NCI-H1417 (cell line): ENCODE measurements at places on chromosomes 12 and 14.

DNA sequence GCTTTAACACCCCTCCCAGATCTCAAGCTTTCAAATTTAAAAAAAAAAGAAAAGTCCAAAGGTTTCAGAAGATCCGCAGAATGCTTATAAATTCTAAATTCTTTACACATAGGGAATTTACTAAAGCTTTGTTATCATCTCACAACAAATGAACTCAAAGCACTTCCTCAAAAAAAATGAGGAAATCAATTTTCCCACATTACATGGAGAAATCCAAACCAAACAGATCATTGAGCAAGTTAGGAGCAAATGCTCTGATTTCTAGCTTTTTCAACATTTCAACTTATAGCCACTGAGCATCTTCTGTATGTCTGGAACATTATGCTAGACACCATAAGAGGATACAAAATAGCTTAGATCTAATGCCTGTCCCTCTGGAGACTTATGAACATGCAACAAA is 161.0 kb downstream of the CEP128 start:
- no peak for DNase-seq

GRCh38 chr12:71299541-71300376 is 139.8 kb upstream of the LGR5 start:
- no peak for DNase-seq

DNA sequence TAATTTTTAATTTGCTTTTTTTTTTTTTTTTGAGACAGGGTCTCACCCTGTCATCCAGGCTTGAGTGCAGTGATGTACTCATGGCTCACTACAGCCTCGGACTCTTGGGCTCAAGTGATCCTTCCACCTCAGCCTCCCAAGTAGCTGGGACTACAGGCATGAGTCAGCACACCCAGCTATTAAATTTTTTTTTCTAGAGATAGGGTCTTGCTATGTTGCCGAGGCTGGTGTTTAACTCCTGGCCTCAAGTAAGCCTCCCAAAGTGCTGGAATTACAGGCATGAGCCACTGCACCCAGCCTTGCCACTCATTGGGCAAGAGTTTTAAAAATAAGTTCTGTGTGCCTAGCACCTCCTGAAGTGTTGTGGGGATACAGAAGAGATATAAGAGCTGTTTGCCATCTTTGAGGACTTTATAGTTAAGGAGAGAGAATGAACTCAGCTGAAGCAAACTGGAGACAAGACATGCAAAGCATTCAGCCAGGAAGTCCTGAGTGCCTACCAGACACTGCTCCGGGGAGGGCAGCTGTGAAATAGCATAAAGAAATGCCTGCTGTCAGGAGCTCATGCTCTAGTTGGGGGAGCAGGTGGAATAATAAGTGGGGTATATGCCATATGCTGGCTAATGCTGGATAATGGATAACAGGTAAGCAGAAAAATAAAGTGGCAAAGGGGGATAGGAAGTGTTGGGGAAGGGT is 15.0 kb upstream of the EMP1 start:
- no peak for DNase-seq

DNA sequence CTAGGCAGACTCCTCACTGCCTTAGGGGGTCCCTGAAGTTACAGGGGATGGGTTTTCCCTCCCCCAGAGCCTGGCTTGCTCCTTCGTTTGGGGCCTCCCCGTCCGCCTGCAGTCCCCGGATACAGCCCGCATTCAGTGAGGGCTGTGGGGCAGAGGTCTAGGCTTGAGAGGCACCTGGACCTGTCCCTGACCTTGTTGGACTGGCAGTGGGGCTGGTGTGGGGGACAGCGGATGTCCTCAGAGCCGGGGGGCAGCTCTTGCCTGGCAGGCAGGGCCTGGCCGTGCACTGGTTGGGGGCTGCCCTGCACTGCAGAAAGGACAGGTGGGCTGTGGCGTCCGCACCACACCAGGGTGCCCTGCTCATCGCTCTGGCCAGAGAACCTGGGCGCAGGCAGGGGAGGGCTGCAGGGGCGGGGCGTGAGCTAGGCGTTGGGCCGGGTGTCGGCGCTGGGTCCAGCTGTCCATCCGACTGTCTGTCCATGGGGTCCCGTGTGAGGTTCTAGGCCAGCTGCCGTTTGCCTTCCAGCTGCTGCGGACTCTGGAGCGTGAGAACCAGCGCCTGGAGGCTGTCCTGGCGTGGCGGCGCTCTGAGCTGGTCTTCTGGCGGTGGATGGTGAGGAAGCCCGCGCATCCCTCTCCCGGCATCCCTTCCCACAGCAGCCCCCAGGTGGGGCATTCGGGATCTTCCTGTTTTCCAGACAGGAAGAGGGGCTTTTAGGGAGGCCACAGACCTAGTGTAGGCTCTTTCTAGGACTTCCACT is 6.0 kb downstream of the TEDC1 start:
- DNase-seq = no peak

GRCh38 chr12:102912258-102912657 is 4.8 kb downstream of the PAH start:
- no peak for DNase-seq

GRCh38 chr14:65033181-65033580 is 46.5 kb downstream of the FNTB start:
- no peak for DNase-seq

- no peak for DNase-seq
Observed at GRCh38 chr14:85958069-85958468, 428.1 kb downstream of the FLRT2 start.

- no peak for DNase-seq
Observed at GRCh38 chr12:13986031-13986430, 4.6 kb upstream of the GRIN2B start.

DNA sequence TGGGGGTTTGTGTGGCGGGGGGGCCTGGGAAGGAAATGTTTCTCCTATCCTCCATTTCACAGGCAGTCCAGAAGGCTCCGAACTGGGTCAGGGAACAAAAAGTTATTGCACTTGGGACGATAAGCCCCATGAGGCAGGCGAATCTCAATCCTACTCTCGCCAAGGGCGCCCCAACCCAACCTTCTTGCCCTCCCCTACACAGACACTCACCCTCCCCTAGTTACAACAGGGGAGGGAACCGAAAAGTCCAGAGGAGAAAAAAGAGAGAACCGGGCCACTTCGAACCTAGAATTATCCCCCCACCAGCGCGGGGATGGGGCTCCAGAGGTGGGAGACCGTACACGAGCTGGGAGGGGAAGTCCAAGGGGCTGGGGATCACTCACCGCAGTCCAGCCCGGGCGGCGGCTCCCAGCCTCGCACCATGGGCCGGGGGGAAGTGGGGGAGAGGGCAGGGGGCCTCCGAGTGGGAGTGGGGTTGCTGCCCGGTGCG is 357 bp downstream of the HOMEZ start:
- DNase-seq = no peak

GRCh38 chr12:122842505-122843405 is 7.5 kb downstream of the HIP1R start:
- DNase-seq = no peak

GRCh38 chr12:3319723-3320492 is 171.1 kb upstream of the PRMT8 start:
- no peak for DNase-seq

- no peak for DNase-seq
Observed at GRCh38 chr12:29682088-29682487, 101.7 kb downstream of the TMTC1 start.

- peak; percentile 96 for DNase-seq
Observed at GRCh38 chr14:37599507-37600368, 4.3 kb downstream of the TTC6 start.

DNA sequence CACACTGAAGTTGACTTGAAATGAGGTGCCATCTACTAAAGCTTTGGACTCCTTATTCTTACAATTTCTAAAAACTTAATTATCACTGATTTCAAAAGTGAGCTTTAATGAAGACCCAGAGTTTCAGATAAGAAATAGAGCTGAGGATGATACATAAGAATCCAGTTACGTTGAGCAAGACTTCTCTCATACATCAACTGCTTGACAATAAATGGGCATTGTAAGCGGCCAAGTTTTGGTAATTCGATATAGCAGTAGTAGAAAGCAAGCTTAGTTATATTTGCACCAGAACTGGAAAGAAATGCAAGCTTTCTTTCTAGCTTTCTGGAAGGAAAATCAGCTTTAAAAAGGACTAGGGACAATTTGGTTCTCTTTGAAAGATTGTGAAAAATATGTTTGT is 1359.6 kb downstream of the FSCB start:
- DNase-seq = no peak

DNA sequence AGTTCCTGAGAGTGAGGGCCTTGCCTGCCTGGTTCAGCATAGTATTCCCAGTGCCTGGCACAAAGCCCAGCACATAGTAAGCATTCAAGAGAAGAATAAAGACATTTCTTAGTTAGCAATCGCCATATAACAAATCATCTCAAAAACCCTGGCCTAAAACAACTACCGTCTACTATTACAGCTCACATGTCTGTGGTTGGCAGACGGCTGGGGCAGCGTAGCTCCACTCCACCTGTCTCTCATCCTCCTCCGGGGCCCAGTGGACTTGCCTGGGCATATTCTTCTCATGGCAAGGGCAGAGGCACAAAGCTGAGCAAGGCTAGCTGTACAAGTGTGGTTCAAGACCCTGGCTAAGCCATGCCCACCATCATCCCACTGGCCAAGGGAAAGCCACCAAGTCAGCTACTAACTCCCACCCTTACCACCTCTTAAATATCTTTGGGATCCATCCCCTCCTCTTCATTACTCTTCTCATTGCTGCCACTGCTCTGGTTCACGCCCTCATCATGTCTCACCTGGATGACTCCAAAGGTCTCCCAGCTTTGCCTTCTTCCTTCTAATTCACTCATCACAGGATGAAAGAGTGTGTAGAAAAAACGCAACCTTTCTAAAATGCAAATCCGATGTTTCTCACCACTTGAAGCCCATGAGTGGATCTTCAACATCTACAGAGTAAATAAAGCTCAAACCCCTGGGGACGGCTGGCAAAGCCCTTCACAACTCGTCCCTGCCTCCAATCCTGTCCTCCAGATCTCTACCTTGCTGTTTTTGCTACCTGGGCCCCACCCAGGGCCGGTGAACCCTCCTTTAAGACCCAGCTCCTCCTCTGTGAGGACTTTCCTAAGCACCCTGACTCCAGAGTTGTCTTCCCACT is 10.4 kb downstream of the TMEM229B start:
- DNase-seq = peak; percentile 25

DNA sequence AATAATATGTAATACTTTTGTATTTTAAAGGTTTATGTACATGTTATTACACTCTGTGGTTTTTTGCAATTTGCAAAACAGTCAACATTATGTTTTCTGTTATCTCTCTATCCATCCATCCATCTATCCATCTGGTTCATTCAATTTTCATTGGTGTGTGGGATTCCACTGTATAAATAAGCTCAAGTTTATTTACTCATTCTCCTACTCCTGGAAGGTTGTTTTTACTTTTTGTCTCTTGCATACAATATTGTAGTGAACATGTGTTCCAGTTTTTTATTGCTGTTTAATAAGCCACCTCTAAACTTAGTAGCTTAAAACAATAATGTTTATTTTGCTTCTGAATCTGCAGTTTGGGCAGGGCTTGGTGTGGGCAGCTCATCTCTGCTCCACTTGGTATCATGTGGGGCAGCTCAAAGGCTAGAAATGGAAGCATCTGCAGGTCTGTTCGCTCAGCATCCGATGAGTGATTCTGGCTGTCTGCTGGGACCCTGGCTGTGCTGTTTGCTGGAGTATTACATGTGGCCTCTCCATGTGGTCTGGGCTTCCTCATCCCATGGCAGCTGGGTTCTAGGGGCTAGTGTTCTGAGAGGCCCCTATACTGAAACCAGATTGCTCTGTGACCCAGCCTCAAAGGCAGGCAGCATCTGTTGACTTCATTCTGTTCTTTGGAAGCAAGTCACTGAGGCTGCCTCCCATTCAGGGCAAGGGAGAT is 98.8 kb downstream of the SLC25A47 start:
- no peak for DNase-seq

GRCh38 chr12:65899241-65899640 is 75.0 kb downstream of the HMGA2 start:
- DNase-seq = no peak

GRCh38 chr12:79927772-79928474 is 7.0 kb downstream of the PPP1R12A start:
- no peak for DNase-seq

DNA sequence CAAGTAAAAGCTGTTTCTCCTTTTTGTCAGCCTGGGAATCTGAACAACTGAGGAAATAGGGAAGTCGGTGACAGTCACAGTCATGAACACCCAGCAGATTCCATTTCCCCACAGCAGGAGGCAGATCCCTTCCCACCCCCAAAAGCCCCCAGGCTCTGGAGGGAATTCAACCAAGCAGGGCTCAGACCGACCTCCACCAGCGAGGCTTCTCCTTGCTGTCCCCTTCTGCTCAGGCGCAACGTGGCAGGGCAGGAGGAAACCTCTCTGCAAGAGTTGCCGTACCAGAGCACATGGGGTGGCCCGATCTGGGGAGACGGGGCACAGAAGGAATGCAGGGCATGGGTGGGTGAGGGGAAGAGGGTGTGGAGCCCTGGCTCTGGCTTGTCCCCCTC is 319 bp downstream of the GALNT6 start:
- DNase-seq = no peak

GRCh38 chr12:3131129-3131528 is 54.0 kb downstream of the TSPAN9 start:
- DNase-seq = no peak

DNA sequence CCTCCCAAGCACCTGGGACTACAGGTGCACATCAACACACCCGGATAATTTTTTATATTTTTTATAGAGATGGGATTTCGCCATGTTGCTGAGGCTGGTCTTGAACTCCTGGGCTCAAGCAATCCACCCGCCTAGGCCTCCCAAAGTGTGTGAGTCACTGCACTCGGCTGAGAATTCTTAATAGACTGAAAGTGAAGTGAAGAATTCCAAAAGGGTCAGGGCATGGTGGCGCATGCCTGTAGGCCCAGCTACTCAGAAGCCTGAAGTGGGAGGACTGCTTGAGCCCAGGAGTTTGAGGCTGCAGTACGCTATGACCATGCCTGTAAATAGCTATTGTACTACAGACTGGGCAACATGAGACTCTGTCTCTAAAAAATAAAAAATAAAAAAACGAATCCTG is 43.7 kb downstream of the TCHP start:
- no peak for DNase-seq

- DNase-seq = peak; percentile 85
Observed at GRCh38 chr12:3491938-3492792, 1.2 kb downstream of the PRMT8 start.

DNA sequence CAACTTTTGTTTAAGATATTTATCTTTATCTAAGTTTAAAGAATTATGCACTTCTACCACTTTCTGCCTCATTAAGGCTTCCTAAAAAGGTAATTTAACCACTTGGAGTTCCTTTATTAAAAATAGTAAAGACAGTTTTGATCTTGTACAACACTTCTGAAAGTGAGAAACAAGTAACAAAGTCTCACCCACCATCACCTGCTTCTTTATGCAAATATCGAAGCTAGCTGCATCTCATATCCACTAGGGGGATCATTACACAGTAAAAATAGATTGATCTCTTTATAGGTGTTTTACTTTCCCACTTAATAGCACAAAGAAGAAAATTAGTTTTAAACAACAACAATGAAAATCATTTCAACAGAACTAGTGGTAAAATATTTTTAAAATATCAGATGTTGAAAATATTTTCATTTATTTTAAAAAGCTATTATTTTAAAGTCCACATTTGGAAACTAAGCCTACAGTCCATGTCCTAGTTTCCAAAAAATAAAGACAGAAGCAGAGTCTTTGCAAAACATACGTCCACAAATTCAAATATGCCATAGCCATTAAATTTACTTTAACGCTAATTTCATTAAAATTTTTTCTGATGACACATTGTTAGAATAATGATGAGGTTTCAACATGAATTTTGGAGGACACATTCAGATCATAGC is 160.0 kb upstream of the SOX5 start:
- peak; percentile 21 for DNase-seq
